ENCODE measurements at places on chromosomes 16 and 17. TPM values are rescaled to one million over a fixed set of nuclear protein-coding genes. Genes with fewer than 3 reads are reported as not detected.

Gene PRSS53
- total RNA-seq: 0.11 TPM

Gene C17orf107
- 0.33 TPM for total RNA-seq

Gene DCUN1D3
- total RNA-seq: 7.6 TPM

Gene LITAFD
- not detected for total RNA-seq

Gene SYCE1L
- total RNA-seq: not detected

Gene MYL4
- 0.97 TPM for total RNA-seq

Gene MRM3
- 30.6 TPM for total RNA-seq

Gene LDHD
- 50.4 TPM for total RNA-seq

Gene CLEC3A
- total RNA-seq: not detected

Gene SAMD14
- total RNA-seq: 0.31 TPM

Gene HEXIM2
- 70.8 TPM for total RNA-seq

Gene CIBAR2
- not detected for total RNA-seq

Gene AATK
- total RNA-seq: 1.3 TPM

Gene ZFP3
- 6.1 TPM for total RNA-seq

Gene SCGB1C2
- not detected for total RNA-seq

Gene DHRS7B
- 35.7 TPM for total RNA-seq

Gene PPP1R27
- 297 TPM for total RNA-seq

Gene ROGDI
- 11.6 TPM for total RNA-seq

All from gastrocnemius medialis (tissue), 4 donors.